Motor neuron (in vitro differentiated cells): ENCODE measurements at places on chromosomes 7 and 10.

GRCh38 chr10:14365266-14365665, 34.5 kb upstream of the FRMD4A start:
- ATAC-seq: no peak

- ATAC-seq: no peak
Measured at GRCh38 chr10:121783782-121784372, 144.0 kb downstream of the ATE1 start.

- ATAC-seq: peak; percentile 25
Measured at GRCh38 chr10:5413012-5413938, 918 bp downstream of the NET1 start.

DNA sequence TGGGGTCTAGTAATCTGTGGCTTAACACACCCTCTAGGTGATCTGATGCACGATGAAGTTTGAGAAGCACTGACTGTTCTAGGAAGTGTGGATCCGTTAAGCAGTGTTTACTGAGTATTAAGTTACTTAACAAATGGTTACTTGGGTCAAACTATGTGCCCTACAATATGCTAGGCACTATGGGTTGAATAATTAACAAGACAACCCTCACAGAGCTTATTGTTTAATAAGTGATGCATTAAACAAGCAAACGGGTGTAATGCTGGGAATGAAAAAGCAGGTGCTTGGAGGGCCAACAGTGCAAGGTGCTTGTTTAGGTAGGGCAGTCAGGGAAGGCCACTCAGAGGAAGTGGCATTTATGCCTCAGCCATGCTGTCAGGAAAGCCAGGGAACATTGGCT, 378.0 kb upstream of the PODXL start:
- no peak for ATAC-seq

DNA sequence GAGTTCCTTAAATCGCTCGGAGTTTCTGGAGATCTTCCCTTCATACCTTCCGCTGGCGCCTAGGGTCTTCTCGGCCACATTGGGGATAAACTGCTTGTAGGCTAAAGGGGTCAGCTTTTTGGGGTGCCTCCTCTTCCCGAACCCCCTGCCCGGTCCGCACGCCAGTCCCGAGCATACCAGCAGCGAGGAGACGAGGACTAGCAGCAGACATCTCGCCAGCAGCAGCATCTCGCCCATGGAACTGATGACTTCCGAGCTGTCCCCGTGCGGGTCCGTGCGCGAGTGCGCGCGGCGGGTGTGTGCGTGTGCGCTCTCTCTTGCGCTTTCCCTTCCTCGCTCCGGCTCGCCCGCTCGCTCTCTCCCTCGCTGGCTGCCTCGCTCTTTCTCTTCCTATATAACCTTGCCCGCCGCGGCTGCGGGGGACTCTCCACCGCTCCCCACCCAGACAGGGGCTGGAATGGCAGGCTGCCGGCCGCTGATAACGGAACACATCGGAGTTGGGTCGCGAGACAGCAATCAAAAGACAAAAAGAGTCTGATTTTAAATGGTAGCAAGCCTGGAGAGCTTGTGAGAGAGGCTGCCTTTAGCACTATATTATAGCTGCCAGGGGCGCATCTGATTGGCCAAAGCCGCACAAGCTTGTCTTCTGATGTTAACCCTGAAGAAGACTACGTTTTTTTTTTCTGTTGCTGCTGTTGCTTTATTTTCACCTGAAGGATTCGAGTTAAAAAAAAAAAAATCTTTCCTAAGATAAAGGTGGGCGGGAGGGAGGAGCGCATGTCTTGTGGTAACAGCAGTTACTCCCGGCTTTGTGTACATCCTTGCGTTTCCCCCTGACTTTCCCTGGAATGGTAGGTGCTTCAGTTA, at the start of gene SHH:
Gene SHH (minus strand): TSS at position 569 of the 867 bp plus-strand sequence. CDS start 341 bp downstream, at position 228.
- peak; percentile 49 for ATAC-seq

- ATAC-seq: peak; percentile 75
Measured at GRCh38 chr7:37320140-37320847, 128.4 kb downstream of the ELMO1 start.

DNA sequence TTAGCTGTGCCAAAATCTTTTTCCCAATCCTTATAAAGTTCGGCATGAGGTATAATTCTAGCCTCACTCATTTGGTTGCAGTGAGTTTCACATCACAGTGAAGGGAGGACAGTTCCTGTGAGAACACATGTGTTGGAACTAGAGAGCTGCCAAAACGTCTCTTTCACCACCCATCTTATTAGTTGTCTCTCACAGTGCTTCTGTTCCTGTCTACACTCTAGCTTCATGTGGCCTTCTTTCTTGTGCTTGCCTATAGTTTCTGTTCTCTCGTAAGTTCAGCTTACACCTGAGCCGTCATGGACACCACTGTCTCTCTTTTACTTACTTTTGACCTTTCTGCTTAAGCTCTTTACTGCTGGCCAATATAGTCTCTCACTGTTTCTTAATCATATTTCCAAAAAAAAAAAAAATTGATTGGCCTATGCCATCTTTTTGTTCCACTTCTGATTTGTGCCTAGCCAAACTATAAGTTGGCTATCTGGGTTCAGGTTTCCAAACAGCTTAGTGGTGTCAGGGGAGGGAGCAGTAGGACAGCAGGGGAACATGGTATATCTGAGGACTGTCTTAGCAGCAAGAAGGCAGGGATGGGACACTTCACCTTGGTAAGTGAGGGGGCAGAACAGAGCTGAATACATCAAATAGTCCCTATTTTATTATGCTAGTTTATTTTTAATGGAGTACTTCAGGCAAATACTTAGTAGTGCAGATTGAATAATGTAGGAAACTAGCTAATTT, 38.0 kb downstream of the ZNRF2 start:
- ATAC-seq: no peak

DNA sequence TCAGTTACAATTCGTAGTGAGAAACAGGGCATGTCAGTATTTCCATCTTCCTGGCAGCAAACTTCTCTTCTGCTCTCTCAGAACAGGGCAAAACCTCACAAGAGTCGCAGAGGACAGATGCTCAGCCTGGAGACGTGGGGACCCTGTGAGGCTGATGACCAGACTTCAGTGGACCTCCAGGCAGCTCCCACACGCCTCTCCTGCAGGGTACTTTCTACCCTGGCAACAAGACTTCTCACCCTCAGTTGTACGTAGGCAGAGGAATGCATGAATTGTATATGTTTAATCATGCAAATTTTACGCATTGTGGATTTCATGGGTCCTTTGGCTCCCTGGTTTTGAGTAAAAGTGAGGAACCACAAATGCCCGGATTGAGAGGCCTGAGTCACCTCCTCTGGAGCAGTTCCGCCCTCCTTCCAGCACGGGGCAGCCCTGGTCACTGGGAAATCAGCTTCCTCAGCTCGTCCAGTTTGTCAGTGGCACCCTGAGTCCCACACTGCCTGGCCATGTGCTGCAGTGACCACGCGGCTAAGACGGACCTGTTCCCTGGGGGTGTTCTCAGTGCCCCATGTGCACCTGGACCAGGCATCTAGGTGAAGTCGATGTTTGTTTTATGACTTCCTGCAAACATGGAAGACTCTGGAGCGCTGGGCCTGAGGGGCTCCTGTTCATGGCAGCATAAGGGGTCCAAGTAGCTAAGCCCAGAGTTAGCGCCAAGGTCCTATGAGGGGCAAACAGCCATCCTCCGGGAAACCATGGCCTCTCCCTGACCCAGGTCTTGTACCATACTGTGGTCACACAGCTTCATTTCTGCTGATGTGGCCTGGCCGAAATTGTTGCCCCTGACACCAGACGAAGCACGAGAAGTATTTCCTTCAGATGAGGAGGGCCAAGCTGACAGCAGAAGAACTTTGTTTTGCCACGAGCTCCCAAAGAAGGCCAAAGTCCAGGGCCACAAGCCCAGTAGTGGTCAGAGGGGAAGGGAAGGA, 165.1 kb downstream of the TNS3 start:
- ATAC-seq: peak; percentile 94

- ATAC-seq: no peak
Measured at GRCh38 chr10:34335960-34336690, 479.0 kb downstream of the PARD3 start.

- ATAC-seq: no peak
Measured at GRCh38 chr7:34838329-34838728, 180.3 kb downstream of the NPSR1 start.

- peak; percentile 86 for ATAC-seq
Measured at GRCh38 chr10:63744060-63744941, 223.1 kb downstream of the REEP3 start.

GRCh38 chr10:132588301-132589013, 50.9 kb downstream of the INPP5A start:
- ATAC-seq: no peak

DNA sequence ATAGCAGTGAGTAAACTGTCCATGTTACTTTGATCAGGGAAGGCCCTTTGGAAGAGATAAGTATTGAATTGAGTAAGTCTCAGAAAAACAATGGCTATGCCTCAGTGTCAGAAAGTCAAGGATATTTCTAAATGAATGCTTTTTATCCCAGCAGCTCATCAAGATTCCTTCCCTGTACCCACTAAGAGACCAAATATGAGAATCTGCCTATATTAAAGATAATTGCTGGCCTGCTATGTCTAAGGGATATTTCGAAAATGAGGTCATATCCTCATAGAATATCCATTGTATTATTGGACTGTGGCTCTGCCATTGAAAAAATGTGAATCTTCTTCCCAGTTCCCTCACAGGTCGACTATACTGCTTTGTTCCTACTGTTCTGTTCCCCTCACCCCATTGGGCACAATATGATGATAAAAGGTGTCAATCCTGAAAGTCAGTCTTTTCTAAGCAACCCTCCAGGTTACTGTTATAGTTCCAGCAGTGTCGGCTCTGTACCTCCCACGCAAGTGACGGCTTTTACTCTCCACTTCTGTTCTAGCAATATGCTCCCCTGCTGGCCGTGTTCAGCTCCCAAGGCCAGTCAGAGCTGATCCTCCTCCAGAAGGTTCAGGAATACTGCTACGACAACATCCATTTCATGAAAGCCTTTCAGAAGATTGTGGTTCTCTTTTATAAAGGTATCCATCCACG, 51.7 kb downstream of the BZW2 start:
- ATAC-seq: no peak

GRCh38 chr10:26799342-26799741, 61.4 kb downstream of the ABI1 start:
- ATAC-seq: no peak

- no peak for ATAC-seq
Measured at GRCh38 chr7:128738570-128739047, 550 bp upstream of the CALU start.

GRCh38 chr7:35797311-35797710, 3.5 kb upstream of the SEPTIN7 start:
- ATAC-seq: no peak

GRCh38 chr7:13540429-13540828, 449.0 kb downstream of the ETV1 start:
- no peak for ATAC-seq

- ATAC-seq: no peak
Measured at GRCh38 chr10:104910712-104911111, 269.6 kb downstream of the SORCS3 start.

GRCh38 chr10:88154596-88155250, 291.3 kb downstream of the PTEN start:
- no peak for ATAC-seq

DNA sequence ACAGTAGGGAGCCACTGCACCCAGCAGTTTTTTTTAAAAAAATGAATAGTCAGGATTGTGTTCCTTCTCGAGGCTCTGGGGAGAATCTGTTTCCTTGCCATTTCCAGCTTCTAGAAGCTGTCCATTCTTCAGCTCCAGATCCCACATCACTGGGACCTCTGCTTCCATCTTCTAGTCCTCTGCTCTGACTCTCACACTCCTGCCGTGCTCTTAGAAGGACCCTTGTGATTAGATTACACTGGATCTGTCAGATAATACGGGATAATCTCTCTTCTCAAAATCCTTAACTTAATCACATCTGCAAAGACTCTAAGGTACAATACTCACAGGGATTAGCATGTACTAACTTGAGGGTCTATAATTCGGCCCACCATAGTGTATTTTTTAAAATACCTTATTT, 158.9 kb upstream of the SP4 start:
- no peak for ATAC-seq

DNA sequence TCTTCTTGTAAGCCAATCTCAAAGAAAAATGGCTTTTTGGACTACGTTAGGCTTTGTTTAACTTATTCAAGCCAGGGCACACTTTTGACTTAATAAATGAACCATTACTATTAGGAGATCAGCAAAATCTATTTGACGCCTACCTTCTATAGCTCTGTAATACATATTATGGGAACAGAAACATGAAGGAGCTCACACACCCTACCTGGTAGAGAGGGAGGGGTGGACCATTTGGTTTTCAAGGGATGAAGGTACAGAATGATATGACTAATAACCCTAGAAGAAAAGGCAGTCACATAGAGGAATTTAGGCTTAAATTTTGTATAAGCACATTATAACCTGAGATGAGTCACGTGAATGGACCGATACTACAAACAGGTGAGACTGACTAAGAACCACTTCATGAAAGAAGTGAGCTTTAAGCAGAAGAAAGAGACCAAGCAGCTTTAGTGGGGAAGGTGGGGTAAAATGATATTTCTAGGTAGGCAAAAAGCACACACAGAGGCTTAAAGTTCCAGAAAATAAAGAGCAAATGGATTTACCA, 106.8 kb upstream of the CTTNBP2 start:
- ATAC-seq: no peak

- no peak for ATAC-seq
Measured at GRCh38 chr7:139618482-139619366, 95.2 kb downstream of the CLEC2L start.

DNA sequence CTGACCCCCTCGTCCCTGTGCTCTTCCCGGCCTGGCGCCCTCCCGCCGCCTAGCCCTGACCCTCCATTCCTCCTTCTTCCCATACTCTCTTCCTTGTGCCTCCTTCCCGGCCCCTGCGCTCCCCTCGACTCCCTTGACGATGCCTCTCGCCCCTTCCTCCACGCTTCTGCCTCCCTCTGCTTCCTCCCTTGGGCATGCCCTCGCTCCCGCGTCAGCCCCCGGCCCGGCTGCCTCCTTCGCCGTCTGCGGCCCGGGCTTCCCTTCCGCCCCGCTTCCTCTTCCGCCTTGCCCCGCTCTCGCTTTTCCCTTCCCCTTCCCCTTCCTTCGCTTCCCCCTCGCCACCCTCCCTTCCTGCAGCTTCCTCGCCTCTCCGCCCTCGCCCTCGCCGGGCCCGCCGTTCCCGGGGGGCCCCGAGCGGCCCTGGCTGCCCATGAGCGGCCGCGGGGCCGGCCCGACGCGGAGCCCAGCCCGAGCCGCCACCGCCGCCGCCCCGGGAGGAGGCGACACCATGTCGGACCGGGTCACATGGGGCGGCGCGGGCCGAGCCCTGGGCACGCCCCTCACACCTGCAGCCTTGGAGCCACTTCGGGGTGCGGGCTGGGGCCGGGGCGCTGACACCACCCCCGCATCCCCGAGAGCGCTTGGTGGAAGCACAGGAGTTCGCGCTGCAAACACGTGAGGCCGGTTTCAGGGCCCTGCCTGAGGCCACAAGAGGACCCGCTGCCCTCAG, at the start of gene FBXW4:
Gene FBXW4 (minus strand): TSS at position 497 of the 730 bp plus-strand sequence. CDS start 65 bp downstream, at position 432.
- peak; percentile 40 for ATAC-seq

DNA sequence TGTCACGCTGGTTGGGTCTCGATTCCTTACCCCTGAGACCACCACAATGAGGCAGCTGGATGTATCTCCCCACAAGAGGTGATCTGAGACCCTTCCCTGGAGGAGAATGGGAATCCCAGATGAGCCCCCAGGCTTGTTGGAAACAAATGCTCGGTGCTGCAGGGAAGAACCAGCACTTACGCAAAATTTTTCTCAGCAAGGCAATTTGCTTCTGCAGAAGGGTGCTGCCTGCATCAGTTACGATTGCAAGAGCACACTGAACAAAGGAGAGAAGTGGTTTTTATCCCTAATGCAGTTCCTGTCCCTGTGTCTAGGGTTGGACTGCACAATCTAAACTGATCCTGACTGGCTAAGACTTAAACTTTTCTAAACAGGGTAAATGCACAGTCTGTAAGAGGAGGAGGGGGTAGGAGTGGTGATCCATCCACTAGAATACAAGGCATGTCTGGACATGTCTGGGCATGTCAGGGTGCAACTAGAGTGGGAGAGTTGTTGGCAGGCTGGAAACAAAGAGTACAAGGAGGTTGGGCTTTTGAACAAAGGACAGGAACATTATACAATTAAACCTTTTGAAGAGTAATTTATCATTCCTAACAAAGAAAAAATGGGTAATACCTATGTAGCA, 114.9 kb upstream of the FAM3C start:
- no peak for ATAC-seq
